ENCODE measurements at places on chromosomes 13 and 19.

- no peak for DNase-seq
Measured at GRCh38 chr13:36395280-36395679, 37.0 kb upstream of the CCNA1 start.

GRCh38 chr19:58521651-58522050 is 2.0 kb upstream of the ZBTB45 start:
- DNase-seq: no peak

GRCh38 chr19:12891553-12892021 is 627 bp downstream of the GCDH start:
- no peak for DNase-seq

DNA sequence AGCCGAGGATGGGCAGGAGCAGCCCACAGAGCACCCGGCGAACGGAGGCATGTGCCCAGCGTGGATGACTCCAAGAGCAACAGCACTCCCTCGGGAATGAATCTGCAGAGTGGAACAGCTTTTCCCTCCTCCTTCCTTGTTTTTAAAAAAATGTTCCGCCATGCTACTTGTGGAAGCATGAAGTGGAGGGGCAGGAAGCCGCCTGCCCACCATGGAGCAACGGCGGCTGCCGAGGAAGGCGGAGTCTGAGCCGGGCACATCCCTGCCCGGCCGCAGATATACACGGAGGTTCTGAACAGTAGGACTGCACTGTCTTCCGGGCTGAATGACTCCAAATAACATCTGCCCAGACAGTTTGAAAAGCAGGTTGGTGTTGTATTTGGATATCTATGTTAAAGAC is 65.2 kb downstream of the SOX1 start:
- DNase-seq: no peak

- DNase-seq: no peak
Measured at GRCh38 chr13:102715447-102715846, 20.6 kb upstream of the METTL21C start.

DNA sequence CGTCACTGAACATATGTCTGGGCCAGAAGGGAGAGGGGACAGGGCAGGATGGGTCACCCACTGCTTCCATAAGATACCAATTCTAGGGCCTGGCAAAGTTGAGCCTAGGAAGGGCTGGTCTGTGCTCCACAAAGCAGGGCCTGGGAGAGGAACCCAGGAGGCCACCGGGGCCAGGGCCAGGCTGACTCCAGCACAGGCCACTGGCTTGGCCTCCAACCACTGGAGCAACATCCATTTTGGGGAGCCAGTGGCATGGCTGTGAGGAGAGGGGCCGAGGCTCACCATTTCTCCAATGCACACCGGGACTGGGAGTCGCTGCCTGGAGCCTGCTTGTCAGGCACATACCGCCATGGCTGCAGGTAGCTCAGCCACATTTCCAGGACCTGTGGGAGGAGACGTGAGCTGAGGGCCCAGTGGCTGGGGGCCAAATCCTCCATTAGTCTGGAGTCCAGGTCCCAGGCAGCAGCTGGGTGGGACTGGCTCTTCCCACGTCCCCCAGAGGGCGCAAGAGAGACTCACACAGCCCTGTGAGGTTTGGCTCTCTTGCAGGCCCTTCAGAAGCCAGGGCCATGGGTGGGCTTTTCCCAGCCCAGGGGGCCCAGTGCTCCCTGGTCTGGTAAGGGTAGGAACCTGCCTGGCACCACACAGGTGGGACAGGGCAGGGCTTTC is 27.7 kb downstream of the TUBA3C start:
- no peak for DNase-seq

DNA sequence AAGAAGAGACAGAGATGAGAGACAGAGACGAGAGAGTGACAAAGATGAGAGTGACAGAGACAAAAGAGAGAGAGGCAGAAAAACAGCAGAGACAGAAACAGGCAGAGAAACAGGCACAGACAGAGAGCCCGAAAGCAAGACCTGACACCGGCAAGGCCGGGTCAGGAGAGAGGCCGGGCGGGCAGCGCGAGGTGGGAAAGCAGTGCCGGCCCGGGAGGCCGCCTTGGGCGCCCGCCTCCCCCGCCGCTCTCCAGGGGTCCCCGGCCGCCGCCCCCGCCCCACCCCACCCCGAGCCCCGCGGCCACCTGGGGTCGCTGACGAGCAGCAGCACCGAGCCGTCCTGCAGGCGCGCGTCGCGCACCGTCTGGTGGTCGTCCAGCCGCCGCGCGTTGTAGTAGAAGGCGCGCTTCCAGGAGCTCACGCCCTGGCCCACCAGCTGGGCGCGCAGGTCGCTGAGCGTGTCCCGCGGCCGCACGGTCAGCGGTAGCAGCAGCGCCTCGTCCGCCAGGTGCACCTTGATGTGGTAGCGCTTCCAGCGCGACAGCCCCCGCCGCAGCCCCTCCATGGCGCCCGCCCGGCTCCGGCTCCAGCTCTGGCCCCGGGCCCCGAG is at the start of gene TINCR:
TINCR (minus strand) TSS at position 594 of the 610 bp plus-strand sequence.
- no peak for DNase-seq

DNA sequence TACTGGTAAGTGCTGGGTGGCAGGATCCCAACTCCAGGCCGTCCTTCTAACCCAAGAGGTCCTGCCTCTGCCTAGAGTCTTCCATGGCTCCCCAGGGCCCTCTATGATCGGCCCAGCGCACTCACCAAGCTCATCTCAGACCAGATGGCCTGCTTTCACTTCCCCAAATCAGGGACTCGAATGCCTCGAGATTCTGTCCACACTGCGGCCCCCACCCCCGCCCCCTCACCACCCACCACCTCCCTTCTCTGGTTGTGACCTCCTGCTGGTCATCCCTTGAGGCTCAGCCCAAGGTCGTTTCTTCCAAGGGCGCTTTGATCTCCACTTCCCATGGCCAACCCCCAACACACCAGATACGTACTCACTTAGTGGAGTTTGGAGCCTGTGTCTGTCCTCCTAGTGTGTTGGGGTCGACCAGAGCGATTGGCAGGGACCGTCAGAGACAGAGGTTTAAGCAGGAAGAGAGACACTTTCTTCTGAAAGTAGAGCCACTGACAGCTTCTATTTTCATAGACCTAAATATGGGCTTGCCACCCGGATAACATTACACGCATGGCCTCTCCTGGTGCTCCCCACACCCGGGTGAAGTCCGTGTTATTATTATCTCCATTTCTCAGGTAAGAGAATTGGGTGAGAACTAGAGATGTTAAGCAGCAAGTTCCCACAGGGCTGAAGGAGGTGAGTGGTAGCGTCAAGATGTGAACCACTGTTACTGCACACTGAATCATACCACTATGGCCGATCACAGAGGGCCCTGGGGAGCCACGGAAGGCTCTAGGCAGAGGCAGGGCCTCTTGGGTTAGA is at the start of gene FCER2:
FCER2 (minus strand) TSS at position 478 of the 804 bp plus-strand sequence. CDS start 2,371 bp downstream, outside the sequence.
- DNase-seq: no peak

- DNase-seq: no peak
Measured at GRCh38 chr19:50500060-50500752, 10.8 kb downstream of the JOSD2 start.

DNA sequence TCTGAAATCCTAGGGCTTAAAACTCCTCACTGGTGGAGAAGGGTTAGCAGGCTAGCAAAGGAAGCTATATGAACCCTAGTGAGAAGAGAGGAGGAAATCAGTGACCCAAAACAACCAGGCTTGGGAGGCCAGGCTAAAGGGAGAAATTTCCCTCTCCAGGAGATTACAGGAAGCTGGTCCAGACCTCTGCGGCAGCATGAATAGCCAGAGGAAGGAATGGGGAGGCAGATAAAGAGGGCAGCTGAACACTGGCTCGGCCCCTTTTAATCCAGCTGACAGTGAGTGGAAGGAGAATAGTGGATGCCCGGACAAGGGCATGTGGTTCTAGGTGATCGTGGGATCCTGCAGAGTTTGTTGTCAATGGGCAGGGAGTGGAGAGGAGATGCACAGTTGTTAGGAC is 130.6 kb downstream of the COG6 start:
- DNase-seq: no peak

DNA sequence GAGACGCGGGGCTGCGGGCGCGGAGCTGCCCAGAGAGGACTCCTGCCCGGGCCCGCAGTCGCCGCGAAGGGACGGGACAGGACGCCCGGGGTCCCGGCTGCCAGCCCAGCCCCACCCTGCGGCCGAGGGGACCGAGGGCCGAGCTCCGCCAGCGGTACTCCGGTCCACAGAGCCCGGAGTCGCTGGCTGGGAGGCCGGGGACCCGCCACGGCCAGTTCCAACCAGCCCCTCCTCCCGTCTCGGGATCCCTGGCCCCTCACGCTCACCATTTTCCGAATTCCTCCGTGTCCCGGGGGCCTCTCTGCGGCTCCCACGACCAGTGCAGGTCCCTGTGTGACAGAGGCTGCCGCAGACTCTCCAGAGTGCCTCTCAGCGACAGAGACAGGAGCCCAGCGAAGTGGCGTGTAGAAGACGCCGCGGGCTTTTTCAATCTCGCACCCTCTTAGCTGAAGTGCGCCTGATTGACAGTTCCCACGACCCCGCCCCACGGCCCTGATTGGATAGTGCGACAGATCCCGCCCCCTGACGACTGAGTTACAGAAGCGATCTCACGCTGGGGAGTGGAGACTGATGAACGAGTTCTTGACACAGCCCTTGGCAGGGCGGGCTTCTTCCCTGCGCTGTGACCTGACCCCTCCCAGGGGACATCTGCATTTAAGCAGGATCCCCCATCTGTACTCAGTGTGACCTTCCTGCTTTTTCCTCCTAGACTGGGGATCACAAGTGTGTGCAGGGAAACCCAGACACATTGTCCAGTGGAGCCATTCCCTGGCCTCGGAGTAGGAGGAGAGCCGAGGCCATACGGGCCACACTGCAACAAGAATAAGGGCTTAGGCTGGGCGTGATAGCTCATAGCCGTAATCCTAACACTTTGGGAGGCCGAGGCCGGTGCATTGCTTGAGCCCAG is 44.0 kb downstream of the ZNF823 start:
- DNase-seq: peak; percentile 89

DNA sequence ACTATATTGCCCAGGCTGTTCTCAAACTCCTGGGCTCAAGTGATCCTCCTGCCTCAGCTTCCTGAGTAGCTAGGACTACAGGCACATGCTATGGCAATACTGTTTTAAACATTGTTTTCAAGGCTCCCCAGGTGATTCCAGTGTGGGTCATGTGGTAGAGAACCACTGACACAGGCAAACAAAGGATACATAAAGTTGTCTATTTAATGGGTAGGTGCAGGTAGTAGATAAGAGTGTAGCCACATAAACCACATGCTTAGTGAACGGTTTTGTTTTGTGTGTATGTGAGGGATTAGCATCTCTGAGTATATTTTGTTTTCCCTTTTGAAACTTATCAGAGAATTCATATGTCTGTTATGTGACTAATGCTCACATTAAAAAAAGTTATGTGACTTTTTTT is 36.7 kb downstream of the USPL1 start:
- DNase-seq: no peak

DNA sequence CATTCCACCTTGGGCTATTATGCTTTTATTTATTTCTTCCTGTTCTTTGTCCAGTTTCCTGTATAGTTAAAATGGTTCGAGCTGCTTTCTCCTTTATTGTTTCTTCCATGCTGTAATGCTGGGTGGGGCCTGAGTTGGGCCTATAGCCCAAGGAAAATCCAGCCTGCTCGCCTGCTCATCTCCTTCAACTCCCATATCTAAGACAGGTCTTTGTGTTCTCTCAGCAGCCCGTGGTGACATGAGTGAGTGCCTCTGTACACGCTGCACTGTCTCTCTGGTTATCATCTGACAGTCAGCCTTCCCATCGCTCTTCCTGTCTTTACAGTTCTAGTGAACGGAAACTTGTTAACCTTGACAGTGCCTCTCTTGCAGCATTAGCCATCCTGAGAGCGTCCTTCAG is 221.9 kb upstream of the SLC10A2 start:
- DNase-seq: no peak

- no peak for DNase-seq
Measured at GRCh38 chr19:11617180-11618062, 20.1 kb downstream of the ZNF627 start.

DNA sequence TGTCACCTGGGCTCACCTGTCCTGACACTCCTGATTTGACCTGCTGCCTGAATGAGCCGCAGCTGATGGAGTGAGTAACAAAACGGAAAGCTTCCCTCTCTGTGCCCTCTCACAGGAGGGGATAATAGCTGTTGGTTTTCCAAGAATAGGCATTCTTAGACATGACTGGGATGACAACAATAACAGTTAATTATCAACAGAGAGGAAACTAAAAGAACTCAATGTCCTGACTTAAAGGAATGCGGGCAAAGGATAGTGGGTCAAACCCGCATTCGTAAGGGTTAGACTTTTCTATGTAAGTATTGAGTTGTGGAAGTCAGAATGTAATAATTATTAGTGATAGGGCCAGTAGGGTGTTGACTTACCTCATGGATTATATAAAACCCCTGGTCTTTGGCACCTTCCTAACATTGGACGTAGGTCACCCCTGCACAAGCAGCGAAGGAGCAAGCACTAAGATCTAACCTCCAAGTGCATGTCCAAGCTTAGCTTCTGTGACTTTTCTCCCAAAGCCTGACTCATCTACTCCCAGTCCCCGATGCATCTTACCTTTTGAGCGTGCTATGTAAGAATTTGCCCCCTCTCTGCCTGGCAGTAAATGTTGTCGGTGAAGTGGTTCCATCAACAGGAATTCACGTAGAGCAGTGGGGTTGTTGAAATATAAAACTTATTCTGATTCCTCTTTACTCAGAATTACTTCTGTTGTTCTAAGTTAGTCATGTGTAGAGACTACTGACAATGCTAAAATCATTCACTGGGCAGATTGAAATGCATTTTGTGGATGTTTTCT is 442.3 kb downstream of the FGF9 start:
- DNase-seq: no peak

GRCh38 chr19:5575590-5575989 is 7.8 kb upstream of the TINCR start:
- DNase-seq: no peak

DNA sequence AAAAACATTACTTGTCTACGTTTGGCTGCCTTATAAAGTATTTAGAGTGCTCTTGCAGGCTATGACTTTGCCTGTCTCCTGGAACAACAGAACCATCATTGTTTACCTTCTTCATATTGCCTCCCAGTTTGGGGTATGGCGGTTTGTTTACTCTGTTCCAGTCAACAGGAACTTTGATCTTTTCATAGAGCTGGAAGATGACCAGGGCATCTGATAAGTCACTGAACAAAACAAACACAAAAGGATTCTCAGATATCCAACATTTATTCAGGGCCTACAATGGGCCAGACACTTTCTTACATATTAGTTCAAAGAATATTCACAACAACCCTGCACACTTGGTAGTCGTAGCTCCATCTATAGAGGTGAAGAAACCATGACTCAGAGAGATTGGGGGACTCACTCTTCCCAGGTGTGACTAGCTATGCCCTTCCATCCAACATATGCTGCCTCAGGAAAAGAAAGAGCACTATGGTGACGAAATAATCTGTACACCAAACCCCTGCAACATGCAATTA is 38.4 kb upstream of the CPB2 start:
- DNase-seq: no peak

All from stimulated activated CD4-positive, alpha-beta T cell treated with anti-CD3 and anti-CD28 coated beads, Interleukin-15, amount 100 ng/mL, for 48 hours (primary cell).